ENCODE measurements at places on chromosomes 11 and 22.

GRCh38 chr22:22812031-22812905 lies 75.3 kb upstream of the IGLL5 start:
- DNase-seq: no peak

GRCh38 chr22:23394525-23395326 lies 185.4 kb downstream of the IGLL1 start:
- DNase-seq: no peak

GRCh38 chr11:1461826-1462697 lies 24.5 kb downstream of the MOB2 start:
- DNase-seq: no peak

GRCh38 chr22:41863472-41863871 lies 30.6 kb downstream of the SREBF2 start:
- no peak for DNase-seq

DNA sequence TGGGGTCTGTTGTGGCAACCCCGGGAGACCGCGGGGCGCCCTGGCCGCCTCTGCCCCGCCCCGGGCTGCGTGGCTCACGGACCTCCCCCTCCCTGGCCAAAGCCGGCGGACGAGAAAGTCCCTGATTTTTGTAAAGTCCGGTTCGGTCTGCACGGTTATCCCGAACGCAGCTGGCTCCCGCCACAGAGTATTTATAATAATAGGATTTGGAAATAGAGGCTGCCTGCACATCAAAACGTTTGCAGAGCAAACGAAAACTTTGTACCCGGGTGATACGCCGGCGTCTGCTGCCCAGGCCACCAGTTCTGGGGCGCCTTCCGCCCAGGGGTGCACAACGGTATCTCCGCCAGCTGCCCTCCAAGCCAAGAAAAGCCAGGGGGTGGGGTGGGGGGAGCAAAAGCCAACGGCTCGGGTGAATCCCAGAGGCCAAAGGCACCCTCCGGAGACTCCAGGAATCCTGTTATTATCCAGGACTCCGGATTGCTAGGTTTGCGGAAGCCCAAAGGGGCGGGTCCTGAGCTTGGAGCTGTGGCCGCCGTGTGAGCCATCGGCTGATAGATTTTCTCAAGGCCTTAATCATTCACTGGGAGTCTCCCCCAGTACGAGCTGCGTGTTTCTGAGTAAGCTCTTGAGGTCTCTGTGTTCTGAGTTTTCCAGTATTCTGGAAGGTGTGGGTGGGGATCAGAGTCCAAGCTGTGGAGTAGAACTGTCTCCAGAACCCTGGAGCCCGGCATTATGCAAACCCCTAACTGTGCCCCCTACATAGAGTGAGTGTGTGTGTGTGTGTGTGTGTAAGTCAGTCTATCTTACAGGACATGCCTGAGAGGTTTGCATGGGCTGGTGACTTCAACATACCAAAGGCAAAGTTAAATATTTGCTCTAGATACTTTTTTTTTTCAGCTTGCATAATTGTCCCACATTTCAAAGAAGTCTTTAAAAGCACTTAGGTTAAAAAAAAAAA lies 673 bp upstream of the SHANK2 start:
- no peak for DNase-seq

- no peak for DNase-seq
Measured at GRCh38 chr11:65381716-65382032, 772 bp downstream of the SLC25A45 start.

- DNase-seq: no peak
Measured at GRCh38 chr11:12679471-12679870, 5.2 kb downstream of the TEAD1 start.

GRCh38 chr11:120643284-120643683 lies 131.7 kb downstream of the GRIK4 start:
- no peak for DNase-seq

GRCh38 chr11:3781423-3781822 lies 15.9 kb downstream of the NUP98 start:
- DNase-seq: no peak

- DNase-seq: no peak
Measured at GRCh38 chr11:104467404-104467803, 303.5 kb upstream of the PDGFD start.

DNA sequence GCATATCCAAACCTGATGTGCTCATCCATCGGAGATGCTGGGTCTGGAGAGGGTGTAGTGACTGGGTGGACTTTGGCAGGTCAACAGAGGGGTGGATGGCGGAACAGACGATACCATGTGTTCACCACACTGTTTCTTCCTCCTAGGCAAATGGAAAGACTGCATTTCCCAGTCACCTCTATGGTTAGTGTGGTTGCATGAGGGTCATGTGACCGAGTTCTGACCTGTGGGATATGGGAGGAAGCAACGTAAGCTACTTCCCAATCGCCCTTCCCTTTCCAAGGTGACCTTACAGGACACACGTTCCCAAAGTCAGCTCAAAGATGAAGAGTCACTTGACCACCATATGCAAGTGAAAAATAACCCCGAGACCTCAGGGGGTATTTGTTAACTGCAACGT lies 27.7 kb downstream of the TSPAN32 start:
- no peak for DNase-seq

- no peak for DNase-seq
Measured at GRCh38 chr11:117420598-117420997, 92.9 kb downstream of the CEP164 start.

DNA sequence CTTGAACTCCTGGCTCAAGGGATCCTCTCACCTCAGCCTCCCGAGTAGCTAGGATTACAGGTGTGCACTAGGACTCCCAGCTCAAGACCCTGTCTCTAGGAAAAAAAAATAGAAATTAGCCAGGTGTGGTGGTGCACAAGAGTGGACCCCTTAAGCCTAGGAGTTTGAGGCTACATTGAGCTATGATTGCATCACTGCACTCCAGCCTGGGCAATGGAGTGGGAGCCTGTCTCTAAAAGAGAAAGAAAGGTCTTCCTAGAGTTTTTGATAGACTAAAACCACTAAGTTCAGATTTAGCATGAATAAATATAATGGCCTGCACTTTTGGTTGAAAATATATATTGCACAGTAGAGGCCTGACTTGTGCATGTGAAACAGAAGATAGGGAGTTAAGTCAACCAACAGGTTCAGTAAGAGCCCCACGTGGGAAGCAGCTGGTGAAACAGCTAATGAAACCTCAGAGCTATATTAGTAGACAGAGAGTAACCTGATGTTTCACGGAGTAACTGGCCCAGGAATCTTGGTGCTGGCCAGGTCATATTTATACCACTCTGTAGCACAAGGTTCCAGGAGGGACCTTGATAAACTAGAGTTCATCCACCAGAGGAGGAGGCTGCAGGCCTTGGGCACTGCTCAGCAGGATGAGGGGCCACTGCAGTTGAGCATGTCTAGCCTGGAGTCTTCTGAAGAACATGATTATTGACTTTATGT lies 4.6 kb upstream of the MICAL3 start:
- DNase-seq: no peak

DNA sequence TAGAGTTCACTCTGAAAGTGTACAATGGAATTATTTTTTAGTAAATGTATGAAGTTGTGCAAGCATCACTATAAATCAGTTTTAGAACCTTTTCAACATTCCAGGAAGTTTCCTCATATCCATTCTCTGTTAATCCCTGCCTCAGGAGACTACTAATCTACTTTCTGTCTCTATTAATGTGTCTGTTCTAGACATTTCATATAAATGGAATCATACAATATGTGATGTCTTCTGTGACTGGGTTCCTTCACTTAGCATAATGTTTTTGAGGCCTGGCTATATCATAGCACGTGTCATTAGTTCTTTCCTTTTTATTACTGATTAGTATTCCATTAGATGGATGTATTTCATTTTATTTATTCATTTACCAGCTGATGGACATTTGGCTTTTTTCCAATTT lies 17.1 kb downstream of the SYT9 start:
- DNase-seq: no peak

DNA sequence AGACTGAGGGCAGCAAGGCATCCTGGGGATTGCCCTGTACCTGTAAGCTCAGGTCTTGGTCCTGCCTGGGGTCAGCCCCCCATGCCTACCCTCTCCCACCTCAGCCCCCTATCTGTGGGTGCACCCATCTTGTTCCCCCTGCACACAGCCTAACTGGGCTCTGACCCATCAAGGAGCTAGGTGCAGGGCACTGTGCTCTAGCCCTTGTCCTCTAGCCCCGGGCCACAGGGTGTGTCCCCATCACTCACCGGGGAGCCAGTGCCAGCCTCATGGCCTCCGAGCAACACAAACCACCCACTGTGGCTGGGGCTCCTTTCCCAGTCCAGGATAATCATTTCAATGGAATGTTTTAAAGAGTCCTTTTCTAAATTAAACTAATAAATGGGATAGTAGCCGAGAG lies 293.9 kb upstream of the PLET1 start:
- DNase-seq: no peak

DNA sequence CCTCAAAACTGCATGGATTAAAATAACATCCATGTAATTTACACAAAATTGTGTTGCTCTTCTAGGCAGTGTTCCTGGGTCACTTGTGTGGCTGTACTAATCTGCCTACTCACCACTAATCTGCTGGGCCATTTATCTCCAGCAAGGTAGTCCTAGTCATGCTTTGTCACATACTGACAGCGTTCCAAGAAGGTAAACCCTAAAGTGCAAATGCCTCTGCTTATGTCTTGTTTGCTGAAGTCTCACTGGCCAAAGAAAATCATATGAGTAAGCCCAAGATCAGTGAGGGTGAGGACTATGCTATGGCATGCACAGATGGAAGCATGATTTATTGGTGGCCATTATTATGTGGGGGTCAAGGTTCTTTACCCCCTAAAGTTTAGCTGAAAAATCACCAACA lies 630.2 kb upstream of the LUZP2 start:
- no peak for DNase-seq

DNA sequence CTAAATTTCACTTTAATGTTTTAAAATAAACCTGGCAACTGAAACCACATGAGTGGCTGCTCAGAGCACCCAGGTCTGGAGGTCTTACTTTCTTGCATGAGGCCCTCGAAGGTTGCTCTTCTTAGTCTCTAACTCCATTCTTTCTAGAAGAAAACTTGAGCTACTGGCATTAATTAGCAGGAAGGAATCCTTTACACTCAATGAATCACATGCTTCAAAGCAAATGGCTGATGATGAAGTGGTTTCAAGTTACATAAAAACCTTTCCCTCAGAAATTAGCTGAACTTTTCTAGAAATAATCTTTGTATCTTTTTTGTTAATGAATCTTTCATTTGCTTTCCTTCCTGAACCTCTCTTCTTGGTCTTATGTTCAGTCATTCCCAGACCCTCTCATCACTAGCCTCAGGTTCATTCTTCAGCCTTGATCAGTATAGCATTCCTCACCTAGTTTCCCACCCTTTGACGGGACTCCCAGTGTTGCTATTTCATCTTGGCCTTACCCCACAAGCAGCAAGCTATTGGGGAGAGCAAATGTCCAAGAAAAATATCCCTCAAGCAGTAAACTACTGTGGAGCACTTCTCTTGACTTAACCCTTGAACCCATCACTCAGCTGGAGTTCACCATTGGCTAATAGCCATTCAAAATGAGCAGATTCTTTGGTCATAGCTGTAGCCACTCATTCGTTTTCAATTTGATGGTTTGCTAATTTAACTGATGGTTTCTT lies 75.1 kb downstream of the INSC start:
- DNase-seq: no peak

GRCh38 chr11:59191890-59192289 lies 20.0 kb downstream of the DTX4 start:
- DNase-seq: no peak

- no peak for DNase-seq
Measured at GRCh38 chr11:125426818-125427528, 69.1 kb downstream of the FEZ1 start.

GRCh38 chr11:102640946-102641345 lies 15.8 kb upstream of the MMP20 start:
- DNase-seq: no peak

DNA sequence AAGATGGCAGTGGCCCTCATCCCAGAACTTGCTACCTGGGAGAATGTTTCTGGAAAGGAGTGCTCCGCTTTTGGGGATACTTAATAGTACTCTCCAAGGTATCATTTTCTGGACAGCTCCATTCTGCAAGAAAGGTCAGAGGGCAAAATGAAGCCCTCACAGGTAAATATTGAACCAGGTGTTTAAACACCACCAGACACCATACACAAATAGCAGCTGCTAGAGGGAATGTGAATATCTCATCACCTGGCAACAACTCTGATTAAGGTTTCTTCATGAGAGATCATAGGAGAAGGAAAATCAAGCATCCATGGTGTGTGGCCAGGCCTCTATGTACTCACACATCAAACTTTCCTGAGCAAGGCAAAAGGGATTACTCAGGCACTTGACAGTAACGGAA lies 226.1 kb upstream of the FAT3 start:
- DNase-seq: no peak

DNA sequence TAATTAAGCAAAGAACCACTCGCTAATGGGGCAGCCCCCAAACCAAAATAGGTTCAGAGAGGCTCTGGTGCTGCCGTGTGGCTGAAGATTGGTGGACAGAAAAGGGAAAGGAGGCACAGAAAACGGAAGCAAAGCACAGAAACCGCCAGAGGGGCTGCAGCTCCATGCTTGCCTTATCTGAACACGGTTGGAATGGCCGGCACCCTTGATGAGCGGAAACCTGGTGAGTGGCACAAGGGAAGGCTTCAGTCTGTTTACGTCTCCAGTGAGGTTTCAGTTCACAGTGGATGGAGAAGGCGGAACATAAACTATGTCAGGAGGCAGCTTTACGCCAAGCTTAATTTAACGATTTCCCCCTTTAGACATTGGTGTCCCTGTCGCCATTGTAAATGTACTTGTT lies 5.2 kb upstream of the PRR33 start:
- no peak for DNase-seq
